CD8-positive, alpha-beta T cell (primary cell): ENCODE measurements at places on chromosomes 2 and 18.

DNA sequence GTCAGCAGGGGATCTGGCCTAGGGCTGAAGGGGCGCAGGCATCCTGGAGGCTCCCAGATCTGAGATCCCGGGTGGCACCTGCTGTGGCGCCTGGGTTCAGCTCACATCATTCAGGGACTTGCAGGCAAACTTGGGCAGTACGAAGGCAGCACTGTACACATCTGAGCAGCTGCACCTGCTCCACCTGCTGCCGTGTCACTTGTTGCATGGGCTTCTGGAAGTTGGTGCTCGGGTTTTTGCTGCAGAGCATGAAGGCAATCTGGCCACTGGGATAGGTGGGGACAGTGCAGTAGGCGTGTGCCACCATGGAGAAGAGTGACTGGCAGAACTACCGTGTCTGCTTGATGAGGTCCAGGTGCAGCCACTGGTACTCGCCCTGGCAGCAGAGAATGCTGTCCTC lies 48.6 kb downstream of the UGGT1 start:
- DNase-seq, result no peak

DNA sequence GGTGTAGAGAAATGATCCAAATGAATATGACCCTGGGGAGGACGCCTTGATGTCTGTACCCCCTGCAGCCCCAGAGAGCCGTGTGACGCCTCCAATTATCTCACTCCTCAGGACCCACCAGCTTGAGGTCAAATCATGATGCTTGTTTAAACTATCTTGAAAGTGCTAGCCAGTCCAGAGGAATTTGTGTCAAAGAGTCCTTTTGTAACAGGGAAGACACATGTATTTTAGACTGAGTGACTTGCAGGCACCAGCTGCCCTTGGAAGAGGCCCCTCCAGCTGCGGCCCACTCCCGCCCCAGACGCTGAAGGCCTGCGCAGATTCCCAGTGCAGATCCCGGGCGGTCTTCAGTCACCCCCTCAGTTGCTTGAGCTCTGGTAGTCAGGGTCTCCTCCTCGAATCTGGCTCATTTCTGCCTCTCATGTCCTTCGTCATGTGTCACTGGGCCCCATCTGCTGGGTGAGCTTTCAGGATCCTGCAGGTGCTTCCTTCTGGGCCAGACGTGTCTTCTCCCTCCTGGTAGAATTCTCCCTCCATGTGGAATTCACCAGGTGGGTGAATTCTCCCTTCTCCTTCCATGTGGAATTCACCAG lies 77.4 kb downstream of the RNF144A start:
- no peak for DNase-seq

GRCh38 chr2:112483831-112484230 lies 1.9 kb downstream of the TTL start:
- no peak for DNase-seq

- no peak for DNase-seq
Measured at GRCh38 chr18:78521744-78522143, 457.9 kb upstream of the SALL3 start.
